Stimulated activated CD4-positive, alpha-beta T cell treated with anti-CD3 and anti-CD28 coated beads, Interleukin-4, amount 100 ng/mL, for 24 hours (primary cell): ENCODE measurements at places on chromosomes 6 and 20.
A peak's percentile ranks its signal among the peaks of the same experiment; 100 is the strongest.

DNA sequence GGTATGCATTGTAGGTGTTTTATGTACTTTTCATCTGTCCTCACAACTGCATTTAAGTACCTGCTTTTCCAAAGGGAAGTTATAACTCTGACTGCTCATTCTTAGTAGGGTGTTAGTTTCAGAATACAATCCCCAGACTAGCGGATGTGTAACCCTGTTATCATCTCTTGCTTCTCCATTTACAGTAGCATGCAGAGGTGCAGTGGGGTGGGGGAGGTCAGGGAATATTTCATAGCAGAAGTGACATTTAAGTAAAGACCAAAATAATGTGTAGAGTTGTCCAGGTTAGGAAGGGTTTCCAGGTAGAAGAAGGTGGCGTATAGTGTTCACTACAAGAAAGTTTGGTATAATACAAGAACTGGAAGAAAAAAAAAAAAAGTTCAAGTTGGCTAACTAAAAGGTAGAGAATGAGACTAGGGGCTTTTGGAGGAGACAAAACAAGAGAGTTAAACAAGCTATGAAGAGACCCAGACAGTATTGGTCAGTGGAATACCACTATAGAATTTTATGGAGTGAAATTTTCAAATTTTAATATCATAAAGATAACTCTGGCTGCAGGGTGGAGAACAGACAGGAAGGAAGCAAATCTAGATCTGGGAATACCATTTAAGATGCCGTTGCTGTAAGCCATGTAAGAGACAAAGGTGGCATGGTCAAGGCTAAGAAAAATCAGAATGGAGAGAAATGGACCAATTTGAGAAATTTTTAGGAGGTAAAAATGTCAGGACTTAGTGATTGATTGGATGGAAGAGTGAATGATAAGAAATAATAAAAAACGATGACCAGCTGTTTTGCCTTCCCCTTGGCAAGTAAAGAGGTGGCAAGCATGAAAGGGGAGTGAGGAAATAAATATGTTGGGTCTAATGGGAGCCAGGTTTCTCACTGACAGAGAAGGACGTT lies 2.2 kb upstream of the AHI1 start:
- DNase-seq, result no peak

- no peak for DNase-seq
These were observed 7.6 kb downstream of the RBBP8NL start for GRCh38 chr20:62419759-62420158.

GRCh38 chr6:163327165-163327880 lies 87.2 kb upstream of the QKI start:
- no peak for DNase-seq

- DNase-seq, result no peak
These were observed 49.5 kb downstream of the THBS2 start for GRCh38 chr6:169204167-169204566.

DNA sequence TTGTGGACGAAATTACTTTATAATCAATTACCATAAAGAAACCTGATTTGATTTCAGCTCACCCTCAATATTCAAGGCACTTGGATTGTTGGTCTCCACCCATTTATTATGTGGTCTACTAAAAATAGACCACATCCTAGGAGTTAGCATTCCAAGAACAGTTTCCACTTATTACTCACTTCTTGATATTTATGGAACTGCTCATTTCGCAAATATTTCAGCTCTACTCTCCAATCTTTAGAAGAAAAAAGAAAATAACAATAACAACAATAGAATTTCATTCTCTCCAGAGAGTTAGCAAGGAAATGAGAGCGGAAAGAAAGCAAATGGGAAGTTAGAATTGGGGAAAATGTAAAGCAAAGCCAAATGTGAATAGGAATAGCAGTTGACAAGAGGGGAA lies 26.2 kb upstream of the HDAC2 start:
- DNase-seq, result no peak

GRCh38 chr6:63975699-63976098 lies 340.1 kb downstream of the PHF3 start:
- DNase-seq, result no peak

DNA sequence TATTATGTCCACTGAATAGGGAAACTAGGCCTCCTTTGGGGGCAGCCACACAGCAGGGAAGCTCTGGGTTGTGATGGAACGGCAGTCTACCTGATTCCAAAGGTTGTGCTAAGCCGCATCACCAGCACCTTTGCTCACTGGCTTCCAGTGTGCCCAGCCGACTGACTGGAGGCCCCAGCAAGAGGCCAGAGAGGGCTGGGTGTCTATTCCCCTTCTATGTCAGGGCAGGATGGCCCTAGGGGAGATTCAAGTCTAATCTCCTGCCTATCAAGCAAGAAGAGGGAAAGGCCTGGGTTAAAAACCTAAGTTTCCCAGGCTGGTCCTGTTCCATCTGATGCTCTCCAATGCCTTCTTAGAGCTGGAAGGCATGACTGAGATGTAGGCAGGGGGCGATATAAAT lies 53.6 kb downstream of the JPH2 start:
- DNase-seq, result no peak

DNA sequence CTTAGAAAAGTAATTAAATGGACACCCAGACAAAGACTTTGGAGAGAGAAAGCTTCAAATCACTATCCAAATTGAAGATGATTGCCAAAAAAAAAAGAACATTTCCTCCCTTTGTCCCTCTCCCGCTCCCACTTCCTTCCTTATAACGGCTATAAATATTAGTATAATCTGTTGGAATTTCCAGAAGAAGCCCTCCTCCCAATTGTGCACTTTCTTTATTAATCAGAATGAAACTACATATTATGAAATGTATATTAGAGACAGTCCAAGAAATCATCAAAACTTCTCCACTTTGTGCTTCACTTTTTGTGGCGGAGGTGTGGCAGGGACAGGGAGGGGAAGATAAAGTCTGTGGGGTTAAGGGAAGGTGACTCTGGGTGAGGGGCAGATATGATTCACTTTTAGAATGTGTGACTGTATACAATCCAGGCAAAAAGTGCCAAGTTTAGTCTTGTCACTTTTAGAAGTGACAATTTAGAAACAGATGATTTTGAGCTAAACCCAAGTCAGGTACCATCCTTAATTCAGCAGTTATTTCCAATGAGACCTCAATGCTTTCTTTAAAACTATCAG lies 195.0 kb upstream of the MARCKS start:
- DNase-seq, result no peak

- no peak for DNase-seq
These were observed 22.7 kb downstream of the TAF11 start for GRCh38 chr6:34865107-34865506.

DNA sequence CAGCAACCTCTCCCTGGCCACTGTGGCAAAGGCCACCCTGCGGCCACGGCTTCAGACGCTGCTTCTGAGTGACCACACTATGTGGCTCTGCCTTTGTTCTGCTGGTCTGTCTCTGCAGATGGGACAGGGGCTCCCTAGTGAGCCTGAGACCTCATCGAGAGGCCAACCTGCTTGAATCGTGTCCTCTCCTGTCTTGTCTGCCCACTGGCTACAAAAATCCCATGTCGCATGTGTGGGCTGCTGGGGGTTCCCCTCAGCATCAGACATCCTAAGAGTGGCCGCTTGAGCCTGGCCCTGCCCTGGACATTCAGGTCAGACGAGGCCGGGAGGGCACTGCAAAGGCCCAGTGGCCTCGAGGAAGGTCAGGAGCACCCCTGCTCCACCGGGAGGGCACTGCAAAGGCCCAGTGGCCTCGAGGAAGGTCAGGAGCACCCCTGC lies 222.9 kb downstream of the DLL1 start:
- DNase-seq, result no peak

GRCh38 chr6:20468209-20468608 lies 66.0 kb upstream of the CDKAL1 start:
- no peak for DNase-seq

- DNase-seq, result no peak
These were observed 48.9 kb upstream of the OLIG3 start for GRCh38 chr6:137543114-137543513.

DNA sequence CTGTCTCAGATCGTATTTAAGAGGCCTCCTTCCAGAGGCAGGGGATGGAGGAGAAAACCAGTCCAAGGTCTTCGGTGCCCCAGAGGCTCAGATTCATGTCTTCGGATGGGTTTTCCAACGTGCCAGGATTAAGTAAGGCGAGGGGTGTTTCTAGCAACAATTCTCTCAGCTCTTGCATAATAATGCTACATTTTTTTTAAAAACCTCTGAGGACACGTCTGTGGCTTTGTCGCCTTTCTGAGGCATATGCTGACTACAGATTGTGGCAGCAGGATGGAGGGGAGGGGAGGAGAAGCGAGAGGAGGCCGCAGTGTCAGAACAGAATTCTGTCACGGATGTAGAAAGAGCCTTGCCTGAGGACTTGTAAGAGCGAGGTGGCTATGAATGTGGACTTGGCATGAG lies 17.7 kb upstream of the CCDC167 start:
- DNase-seq, result peak; percentile 84

- DNase-seq, result no peak
These were observed 248.5 kb downstream of the BTBD3 start for GRCh38 chr20:12166053-12166717.

DNA sequence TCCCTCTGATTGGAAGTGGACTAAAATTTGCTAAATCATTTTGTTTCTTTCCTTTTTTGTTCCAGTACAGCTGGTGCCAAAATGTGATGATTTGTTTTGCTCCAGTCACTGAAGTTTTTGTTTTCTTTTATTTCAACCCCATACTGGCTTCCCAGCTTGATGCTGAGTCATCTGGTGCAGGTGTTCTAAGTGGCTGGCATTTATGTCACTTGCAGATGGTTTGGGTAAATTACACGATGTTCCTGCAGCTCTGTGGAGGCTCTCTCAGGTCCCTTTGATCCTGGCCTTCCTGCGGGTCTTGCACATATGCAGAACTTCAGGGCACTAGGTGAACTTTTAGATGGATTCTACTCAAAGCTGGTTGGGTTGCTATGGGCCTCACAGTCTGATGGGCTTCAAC lies 577.7 kb downstream of the HAO1 start:
- DNase-seq, result no peak

DNA sequence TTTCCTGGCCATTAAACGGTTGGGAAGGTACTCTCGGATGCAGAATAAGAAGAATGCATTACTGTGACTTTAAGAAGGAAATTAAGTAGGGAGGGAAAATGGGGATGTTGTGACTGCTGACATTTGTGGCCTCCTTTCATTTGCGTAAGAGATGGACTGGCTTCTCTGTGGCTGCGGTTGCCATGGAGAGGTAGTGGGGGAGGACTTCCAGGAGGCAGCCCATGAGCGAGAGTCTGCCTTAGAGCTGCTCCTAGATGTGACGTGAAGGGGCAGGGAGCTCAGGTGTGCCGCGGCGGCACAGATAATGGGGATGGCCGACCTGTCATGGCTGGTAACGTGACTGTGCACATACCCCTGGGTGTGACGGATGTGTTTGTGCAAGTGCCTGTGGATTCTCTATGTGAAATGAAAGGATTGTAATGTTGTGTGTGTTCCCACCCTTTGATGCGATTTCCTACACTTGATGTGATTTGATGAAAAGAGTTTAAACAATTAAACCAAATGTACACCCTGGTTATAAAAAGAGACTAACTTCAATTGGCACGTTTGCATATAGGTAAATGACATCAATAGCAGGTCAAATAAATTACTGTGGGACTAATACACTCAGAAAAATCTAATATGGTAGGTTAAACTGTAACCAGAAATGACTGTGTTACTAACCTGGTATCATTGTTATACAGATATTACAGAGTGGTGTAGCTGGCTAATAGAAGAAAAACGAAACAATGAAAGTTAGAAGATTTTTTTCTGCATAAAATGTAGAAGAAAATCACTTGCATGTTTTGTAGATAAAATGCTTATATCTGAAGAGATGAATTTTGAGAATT lies 48.9 kb downstream of the HIVEP1 start:
- peak; percentile 70 for DNase-seq

- no peak for DNase-seq
These were observed 8.3 kb downstream of the FGD2 start for GRCh38 chr6:37013516-37014491.

DNA sequence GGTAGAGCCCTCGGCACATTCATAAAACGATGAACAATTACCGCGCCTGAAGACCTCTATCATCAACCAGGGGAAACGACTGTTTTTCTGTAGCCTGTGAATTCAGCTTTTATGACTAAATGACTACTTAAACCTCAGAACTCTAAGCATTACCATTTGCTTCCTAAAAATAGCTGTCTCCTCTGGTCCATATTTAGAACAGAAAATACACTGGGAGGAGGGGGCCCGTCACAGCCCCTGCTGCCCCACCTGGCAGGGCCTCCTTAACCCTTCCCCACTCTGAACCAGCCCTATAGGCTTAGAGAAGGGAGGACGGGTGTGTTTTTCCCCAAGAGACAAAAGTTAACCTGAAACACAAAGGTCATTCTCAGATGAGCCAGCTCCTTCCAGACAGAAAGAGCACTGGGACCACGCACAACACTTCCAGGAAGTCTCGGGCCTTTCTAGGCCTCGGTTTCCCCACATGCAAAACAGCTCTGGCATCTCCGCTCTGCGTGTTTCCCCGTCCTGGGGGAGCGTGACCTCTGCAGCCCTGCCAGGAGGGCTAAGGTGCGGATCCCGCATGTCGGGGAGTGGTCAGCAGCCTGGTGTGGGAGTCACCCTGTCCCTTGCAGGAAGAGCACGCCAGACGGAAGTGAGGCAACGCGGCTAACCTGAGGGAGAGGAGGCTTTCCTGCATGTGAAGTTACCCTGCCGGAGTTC lies 193.9 kb downstream of the DLL1 start:
- peak; percentile 2 for DNase-seq

GRCh38 chr20:63191400-63191799 lies 24.5 kb downstream of the YTHDF1 start:
- no peak for DNase-seq

GRCh38 chr20:33688938-33689424 lies 2.8 kb upstream of the E2F1 start:
- DNase-seq, result no peak

- no peak for DNase-seq
These were observed 16.5 kb upstream of the RBPJL start for GRCh38 chr20:45289942-45290676.

- no peak for DNase-seq
These were observed 64.9 kb downstream of the LAMA4 start for GRCh38 chr6:112189494-112189893.

- no peak for DNase-seq
These were observed 54.2 kb upstream of the ZFAND3 start for GRCh38 chr6:37765182-37765775.

DNA sequence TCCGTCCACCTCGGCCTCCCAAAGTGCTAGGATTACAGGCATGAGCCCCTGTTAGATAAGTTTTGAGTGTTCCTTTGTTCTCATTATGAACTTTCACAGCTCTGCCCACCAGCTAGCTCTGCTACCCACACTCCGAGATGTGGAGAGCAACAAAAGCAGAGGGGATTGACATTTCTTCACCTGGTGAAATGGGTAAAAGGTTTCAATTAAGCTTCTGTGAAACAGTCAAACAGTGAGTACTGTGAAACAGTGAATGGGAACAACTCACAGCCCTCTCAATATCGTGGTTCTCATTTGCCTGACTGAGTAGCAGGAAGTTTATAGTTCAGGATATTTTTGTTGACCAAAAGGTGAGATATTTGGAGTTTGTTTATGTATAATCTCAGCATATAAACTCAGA lies 412.8 kb downstream of the CD83 start:
- DNase-seq, result no peak

- no peak for DNase-seq
These were observed 54.0 kb downstream of the LYRM2 start for GRCh38 chr6:89584539-89584938.

- DNase-seq, result peak; percentile 72
These were observed 155.4 kb downstream of the NRN1 start for GRCh38 chr6:5851261-5851757.

GRCh38 chr20:20139403-20139802 lies 87.1 kb downstream of the CFAP61 start:
- no peak for DNase-seq
